LoVo (cell line): ENCODE measurements at places on chromosomes 2 and 18.

- peak; percentile 86 for DNase-seq
Measured at GRCh38 chr2:109558076-109558882, 55.5 kb downstream of the SEPTIN10 start.

DNA sequence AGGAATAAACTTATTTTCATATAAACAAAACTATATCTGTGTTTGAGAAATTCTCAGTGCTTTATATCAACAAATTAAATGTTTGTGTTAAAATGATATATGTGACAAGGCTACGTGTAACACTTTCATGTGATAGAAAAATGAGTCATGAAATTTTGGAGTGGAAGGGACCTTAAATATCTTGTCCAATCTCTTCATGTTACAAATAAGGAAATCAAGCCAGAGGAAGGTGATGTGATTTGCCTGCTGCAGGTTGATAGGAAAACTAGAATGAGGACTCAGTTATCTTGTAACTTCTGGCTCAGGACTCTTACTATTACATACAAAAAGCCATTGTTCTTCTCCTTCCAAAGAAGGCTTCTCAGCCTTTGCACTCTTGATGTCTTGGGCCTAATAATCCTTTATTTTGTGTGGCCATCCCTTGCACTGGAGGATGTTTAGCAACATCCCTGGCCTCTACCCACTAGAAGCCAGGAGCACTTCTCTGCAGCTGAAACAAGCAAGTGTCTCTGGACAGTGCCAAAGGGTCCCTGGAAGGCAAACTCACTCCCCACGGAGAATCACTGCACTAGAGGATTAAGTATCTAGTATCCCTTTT, 43.0 kb upstream of the NARS1 start:
- DNase-seq = no peak

DNA sequence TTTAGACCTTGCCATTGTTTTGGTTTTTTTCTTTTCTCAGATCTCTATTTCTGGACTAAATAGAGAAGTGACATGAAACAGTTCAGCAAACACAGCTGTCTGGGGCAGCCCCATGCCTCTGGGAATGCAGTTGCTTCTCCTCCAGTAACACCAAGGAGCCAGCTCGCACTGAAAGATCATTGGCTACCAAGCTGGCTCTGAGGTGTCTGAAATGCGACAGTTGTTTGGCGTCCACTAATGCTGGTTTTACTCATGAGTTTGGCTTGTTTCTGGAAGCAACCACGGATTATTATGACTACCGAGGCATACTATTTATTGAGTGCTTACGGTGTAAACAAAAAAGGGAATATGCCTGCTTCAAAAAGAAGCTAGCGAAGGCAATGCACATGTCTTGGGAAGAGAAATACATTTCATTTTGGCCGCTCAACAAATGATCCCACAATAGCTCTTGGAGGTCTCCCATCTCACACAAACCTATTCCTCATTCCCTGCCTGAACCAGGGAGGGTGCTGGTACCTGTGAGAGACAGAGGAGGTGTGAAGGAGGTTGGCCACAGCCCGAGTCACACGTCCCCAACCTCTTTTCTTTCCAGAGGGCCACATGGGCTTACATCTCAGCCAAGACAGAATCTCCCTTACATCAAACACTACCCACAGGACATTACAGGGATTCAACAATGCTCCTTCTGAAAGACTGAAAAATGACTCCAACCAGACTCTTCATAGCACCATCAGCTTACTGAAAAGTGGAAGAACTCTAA, 37.5 kb upstream of the NEB start:
- DNase-seq = no peak

GRCh38 chr18:470661-471501, 29.6 kb downstream of the COLEC12 start:
- DNase-seq = no peak
